SK-N-SH (cell line): ENCODE measurements at places on chromosomes 2 and 18. TPM values are rescaled to one million over a fixed set of nuclear protein-coding genes. Genes with fewer than 3 reads are reported as not detected.

PCARE gene
- not detected in 2 replicates for polyA plus RNA-seq

ZEB2 gene
- polyA plus RNA-seq: 16.3 and 20.5 TPM in 2 replicates

CAPN13 gene
- not detected in 2 replicates for polyA plus RNA-seq

GPR55 gene
- not detected in 2 replicates for polyA plus RNA-seq

TSPYL6 gene
- polyA plus RNA-seq: not detected in 2 replicates

MYO5B gene
- polyA plus RNA-seq: 1.2 and 1.3 TPM in 2 replicates

PROM2 gene
- polyA plus RNA-seq: 0.38 and 0.49 TPM in 2 replicates

FKBP7 gene
- 34.7 and 35.6 TPM in 2 replicates for polyA plus RNA-seq

ANKRD30BL gene
- not detected in 2 replicates for polyA plus RNA-seq

MATN3 gene
- 4.0 and 5.9 TPM in 2 replicates for polyA plus RNA-seq

SESTD1 gene
- polyA plus RNA-seq: 4.6 and 5.1 TPM in 2 replicates

ACMSD gene
- polyA plus RNA-seq: not detected in 2 replicates

TMEM150A gene
- 20.2 TPM in 2 replicates for polyA plus RNA-seq

SERPINB5 gene
- not detected in 2 replicates for polyA plus RNA-seq

ICOS gene
- polyA plus RNA-seq: not detected in 2 replicates

MRPL30 gene
- polyA plus RNA-seq: 14.9 and 18.4 TPM in 2 replicates

UBXN4 gene
- 32.7 and 48.7 TPM in 2 replicates for polyA plus RNA-seq

MYL1 gene
- not detected in 2 replicates for polyA plus RNA-seq

FOXI3 gene
- 0.02 TPM in 1 of 2 replicates, not detected in the other for polyA plus RNA-seq

VAMP5 gene
- 9.8 and 12.0 TPM in 2 replicates for polyA plus RNA-seq

TOGARAM2 gene
- 0.10 and 0.69 TPM in 2 replicates for polyA plus RNA-seq

TMEM37 gene
- 0.13 and 0.25 TPM in 2 replicates for polyA plus RNA-seq

SERPINB13 gene
- not detected in 2 replicates for polyA plus RNA-seq

FBXO41 gene
- 3.1 and 3.5 TPM in 2 replicates for polyA plus RNA-seq

ITPRIPL1 gene
- polyA plus RNA-seq: 4.3 and 5.0 TPM in 2 replicates

LIPG gene
- 3.2 and 4.4 TPM in 2 replicates for polyA plus RNA-seq
